ENCODE measurements at places on chromosomes 4 and X.

- DNase-seq, result no peak
These were observed 86.3 kb downstream of the PDLIM5 start for GRCh38 chr4:94537921-94538628.

DNA sequence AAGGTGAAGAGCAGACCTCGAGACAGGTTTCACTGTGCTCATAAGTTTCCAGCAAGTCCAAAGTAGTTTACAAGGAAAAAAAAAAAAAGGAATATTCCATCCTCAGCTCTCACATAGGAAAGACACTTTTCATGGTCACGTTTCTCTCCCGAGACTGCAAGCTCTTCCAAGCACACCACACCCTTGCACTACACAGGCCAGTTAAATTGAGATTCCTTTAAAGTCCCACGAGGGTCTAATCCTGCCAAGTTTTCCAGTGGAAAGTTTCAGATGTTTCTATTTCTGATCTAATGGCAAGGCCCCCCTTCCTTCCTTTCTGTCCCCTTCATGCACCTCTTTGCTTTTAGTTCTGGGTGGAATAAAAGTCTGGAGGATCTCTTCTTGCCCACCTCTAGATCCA, 67.9 kb upstream of the PCDH19 start:
- no peak for DNase-seq

DNA sequence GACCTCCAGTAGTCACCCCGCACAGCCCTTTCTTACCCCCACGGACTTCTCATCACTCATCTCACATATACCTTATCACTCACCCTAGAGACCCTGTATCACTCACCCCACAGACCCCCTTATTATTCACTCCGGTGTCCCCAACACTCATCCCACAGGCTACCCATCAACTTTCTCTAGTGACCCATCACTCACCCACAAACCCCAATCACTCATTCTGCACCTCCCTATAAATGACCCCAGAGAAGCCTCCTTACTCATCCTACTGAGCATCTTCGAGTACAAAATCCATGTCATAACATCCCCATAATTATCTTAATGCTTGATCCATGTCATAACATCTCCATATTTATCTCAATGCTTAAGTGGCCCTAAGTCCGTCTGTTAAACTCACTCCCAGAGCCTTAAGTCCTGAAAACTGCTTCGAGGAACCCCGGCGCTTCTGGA, 934 bp downstream of the ZNF41 start:
- no peak for DNase-seq

- DNase-seq, result no peak
These were observed 138.4 kb downstream of the CPE start for GRCh38 chr4:165517216-165517615.

DNA sequence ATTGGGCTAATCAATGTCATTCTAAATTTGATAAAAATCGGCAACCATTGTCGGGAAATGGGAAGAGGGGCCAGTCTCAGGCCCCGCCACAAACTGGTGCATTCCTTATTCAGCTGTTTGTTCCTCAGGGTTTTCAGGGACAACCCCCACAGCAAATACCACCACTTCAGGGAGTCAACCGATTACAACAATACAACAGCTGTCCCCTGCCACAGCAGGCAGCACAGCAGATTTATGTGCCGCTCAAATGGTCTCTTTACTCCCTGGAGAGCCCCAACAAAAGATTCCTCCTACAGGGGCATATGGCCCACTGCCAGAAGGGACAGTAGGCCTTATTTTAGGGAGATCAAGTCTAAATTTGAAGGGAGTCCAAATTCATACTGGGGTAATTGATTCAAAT, 61.8 kb downstream of the ZNF732 start:
- DNase-seq, result no peak

GRCh38 chr4:1193206-1194009, 21.0 kb upstream of the SPON2 start:
- no peak for DNase-seq

DNA sequence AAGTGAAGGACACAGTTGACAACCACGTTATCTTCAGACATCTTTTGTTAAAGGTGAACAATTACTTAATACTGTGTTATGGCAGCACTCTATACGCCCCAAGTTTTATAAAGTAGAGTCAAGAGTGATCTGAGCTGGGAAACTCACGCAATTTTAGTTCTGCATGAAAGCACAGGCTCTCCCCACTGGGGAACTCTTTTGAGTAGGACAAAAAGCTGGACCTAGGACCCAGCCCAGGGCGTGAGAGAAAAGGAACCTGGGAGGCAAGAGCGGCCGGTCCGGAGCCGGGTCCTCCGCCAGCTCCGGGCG, 152.6 kb upstream of the SLC4A4 start:
- no peak for DNase-seq

GRCh38 chrX:10395643-10396042, 224.7 kb downstream of the MID1 start:
- no peak for DNase-seq

- DNase-seq, result no peak
These were observed 875.2 kb downstream of the RAPGEF2 start for GRCh38 chr4:159977907-159978617.

DNA sequence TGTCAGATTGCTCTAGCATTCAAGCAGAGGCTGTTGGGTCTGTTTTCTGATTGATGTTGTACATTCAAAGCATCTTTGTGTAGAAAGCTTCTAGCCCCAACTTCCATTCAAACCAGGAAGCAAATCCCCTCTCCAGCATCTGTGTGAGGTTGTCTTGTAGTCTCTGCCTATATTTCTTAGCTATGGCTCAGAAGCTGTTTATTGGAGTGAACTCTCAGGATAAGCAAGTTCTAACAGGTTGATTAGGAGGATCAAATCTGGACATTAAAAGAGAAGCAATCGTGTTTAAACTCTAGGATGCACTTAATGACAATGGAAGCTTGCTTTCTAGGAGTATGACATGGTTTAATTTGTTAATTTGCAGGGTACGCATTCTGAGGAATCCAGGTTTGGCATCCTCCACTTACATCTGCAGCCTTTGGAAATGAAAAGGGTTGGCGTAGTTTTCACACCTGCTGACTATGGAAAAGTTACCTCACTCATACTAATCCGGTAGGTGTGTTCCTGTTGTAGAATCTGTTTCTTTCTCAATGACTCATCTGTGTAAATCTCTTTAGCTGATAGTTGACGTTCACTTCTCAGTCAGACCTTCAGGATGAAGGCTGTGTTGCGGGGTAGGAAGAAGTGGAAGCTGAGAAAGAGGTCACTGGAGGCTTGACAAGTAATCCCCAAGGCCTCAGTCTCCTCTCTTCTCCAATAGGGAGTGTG, 88.0 kb upstream of the TLR2 start:
- no peak for DNase-seq

DNA sequence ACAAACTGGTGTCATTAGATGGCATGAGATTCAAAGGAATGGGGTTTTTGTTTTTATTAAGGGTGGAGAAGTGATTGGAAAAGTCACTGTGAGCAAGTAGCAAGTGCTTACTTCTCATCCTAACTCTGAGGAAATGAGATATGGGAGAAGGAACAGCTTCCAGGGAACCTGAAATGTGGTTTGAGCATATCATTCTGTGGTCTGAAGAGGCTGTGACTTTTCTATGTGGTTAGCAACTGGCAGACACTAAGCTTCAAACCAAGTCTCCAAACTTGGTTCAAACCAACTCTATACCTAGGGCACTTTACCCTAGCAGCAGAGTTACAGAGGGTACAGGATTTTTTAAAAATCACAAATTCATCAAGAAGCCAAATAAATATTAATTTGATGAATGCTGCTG, 58.2 kb downstream of the DCLK2 start:
- DNase-seq, result no peak

DNA sequence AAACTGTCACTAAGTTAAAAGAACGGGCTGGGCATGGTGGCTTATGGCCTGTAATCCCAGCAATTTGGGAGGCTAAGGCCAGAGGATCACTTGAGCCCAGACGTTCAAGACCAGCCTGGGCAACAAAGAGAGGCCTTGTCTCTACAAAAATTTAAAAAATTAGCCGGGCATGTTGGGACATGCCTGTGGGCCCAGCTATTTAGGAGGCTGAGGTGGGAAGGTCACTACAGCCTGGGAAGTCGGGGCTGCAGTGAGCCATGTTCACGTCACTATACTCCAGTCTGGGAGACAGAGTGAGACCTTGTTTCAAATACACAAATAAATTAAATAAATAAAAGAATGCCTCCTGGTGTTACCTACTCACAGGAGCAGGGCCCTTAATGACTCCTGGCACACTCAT, 69.5 kb downstream of the APBB2 start:
- DNase-seq, result no peak

DNA sequence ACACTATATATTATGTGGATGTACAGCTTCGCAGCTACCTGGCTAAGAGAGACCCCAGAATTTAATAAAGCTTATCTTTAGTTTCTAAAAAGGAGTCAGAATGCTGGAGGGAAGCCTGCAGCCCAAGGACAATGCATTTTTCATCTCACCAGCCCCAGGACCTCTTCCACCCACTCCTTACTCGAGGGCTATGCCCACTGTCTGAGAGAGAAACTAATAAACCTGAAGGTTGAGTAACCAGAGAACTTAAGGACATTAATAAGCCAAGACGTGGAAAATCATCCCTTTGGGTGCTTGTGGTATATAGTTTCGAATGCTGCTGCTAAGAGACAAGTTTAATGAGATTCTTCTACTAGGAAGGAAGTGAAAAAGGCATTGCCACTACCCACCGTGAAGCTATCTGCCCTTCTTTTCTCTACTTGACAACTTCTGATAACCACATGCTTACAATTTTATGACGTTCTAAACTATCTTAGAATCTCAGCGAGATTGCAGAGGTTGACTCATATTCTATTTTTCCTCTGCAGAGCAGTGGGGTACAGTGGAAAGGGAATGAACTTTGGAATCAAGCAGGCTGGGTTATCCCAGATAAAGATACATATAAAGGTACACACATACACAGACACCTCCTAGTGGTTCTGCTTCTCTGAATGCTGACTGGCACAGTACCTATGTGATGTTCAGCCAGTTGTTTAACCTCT, 3.3 kb downstream of the RELL1 start:
- no peak for DNase-seq

GRCh38 chrX:39905538-39905891, 192.2 kb downstream of the BCOR start:
- DNase-seq, result no peak

DNA sequence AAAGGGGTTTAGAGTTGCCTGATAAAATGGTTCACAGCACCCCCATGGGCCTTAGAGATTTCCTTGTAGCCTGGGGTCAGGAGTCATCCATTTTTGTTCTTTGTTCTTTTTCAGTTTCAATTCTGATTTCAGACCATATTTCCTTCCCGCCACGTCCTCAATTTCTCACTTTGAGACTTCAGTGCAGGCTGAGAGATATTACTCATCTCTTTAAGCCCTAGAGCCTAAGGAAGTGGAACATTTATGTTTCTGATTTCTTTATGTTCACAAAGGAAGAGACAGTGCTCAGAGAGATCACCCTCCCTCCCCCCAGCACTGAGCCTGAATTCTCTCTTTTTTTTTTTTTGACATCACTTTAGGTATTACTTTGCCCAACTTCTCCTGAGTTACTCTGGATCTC, 56.3 kb downstream of the MSN start:
- DNase-seq, result no peak

DNA sequence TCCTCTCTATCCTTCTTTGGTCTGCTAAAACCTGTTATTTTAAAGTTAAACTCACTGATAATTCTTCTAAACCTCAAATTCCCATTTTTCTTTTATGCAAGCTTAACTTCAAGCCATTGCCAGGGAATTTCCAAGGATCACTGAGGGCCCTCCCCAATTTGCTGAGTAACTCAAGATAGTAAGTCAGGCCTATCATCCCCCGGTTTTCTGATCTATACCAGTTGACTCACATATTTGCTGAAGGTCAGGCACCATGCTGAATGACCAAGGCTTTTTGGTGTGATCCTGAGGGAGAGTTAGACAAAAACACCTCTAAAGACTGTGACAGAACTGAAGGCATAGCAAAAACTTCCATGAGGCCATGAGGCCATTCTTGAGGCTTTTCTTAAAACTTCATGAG, 1301.9 kb downstream of the PCDH7 start:
- no peak for DNase-seq

DNA sequence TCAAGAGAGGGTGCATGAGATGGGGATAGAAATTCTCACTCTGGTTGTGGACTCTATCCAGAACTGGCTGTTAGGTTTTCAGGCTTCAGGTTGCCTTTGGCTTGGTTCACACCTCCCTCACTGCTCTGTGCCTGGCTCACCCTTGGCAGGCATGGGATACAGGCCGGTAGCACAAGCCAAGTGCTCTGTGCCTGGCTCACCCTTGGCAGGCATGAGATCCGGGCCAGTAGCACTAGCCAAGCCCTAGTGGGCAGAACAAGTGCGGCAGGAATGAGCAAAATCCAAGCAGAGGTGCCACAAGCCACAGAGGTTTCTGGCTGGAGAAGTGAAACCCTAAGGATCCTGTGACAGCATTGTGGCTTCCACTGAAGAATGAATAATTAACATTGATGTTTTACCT, 1642.3 kb downstream of the C4orf33 start:
- DNase-seq, result no peak

- peak; percentile 15 for DNase-seq
These were observed 656.9 kb upstream of the CPEB2 start for GRCh38 chr4:14345356-14345775.

GRCh38 chrX:49661881-49662280, 33.9 kb downstream of the PAGE1 start:
- DNase-seq, result no peak

- no peak for DNase-seq
These were observed 907.8 kb downstream of the STPG2 start for GRCh38 chr4:97235521-97235920.
